ENCODE measurements at places on chromosomes 5 and 9.

DNA sequence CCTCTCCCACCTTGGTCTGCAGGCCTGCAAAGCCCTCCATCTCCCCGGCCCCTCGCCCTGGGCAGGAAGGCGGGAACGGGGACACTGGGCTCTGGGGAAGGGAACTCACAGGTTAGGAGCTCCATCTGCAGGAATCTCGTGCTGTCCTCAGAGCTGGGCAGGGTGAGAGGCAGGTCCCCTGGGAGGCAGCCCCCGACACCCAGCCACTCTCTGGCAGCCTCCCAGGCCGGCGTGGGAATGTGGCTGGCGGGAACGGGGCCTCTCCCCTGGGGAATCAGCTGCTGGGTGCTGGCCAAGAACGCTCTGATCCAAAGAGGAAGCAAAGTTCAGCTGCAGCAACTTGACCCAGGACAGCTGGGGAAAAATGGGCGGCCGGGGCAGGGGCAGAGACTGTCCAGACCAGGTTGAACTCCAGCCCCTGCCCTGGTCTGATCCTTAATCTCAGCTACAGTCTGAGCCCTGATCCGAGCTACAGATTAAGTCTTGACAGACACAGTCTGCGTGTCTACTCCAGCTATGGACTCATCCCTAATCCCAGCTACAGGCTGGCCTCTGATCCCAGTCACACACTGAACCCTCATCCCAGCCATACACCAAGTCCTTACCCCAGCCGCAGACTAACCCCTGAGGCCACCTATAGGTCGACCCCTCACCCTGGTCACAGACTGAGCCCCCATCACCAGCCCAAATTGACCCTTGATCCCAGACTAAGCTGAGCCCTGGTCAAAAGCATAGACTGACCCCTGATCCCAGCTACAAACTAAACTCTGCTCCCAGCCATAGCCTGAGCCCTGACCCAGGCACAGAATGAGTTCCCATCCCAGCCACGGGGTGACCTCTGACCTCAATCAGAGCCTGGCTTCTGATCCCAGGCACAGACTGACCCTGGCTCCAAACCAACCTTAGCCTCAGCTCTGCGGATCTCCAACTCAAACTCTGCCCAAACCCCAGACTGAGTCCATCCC is 37.3 kb upstream of the EGFL7 start:
- no peak for DNase-seq

GRCh38 chr5:150542933-150543445 is 35.1 kb downstream of the NDST1 start:
- DNase-seq: no peak

- no peak for DNase-seq
These were observed 895.1 kb downstream of the CDH9 start for GRCh38 chr5:26143259-26143658.

DNA sequence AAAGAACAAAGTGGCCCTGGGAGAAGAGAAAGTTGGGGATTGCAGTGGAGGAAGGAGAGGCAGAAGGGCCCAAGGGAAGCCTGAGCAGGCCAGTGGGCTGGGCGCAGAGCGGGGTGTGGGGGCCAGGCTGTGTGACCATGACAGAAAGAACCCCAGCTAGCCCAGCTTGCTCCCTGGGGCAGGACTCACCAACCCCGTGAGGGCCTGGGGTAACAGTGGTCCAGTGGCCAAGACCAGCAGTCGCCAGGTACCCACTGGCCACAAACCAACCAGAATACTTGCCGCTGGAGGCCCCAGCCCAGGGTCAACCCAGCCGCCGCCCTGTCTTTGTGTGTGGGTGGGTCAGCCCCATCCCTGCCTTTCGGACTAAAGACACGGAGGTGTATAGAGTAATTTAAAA is 146.5 kb downstream of the CACNA1B start:
- no peak for DNase-seq

- no peak for DNase-seq
These were observed 923.8 kb upstream of the CDH9 start for GRCh38 chr5:27962198-27962597.

DNA sequence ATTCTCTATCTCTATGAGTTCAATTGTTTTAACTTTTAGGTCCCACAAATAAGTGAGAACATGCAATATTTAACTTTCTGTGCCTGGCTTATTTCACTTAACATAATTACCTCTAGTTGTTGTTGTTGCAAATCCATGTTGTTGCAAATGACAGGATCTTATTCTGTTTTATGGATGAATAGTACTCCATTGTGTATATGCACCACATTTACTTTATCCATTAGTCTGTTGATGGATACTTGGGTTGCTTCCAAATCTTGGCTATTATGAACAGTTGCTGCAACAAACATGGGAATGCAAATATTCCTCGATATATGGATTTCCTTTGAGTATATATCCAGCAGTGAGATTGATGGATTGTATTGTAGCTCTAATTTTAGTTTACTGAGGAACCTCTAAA is 36.3 kb downstream of the MEGF9 start:
- no peak for DNase-seq

DNA sequence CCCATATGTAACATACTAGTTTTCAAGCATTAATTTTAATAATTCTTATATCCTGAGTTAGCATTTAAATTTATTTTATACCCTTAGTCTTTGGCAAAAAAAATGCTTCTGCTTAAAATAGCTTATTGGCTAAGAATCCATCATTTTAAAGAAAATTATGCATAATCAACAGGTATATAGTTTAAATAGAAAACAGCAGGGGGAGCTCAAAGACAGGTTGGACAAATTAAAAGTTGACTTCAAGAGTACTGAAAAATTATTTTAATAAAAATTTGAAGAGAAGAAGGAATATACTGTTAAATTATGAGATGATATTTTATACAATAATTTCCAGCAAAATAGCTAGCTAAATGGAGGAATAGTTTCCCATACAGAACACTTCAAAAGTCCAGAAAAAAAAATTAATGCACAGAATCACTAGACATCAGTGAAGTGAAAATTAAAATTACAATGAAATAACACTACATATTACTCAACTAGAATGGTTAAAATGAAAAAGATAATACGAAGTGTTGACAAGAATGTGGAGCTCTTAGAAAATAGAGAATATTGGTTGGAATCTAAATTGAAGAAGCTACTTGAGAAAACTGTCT is 387.1 kb downstream of the PDE4D start:
- no peak for DNase-seq

- DNase-seq: no peak
These were observed 1912.8 kb upstream of the NUDT12 start for GRCh38 chr5:105475401-105475800.

- no peak for DNase-seq
These were observed 5.9 kb downstream of the DPYSL3 start for GRCh38 chr5:147504011-147504410.

- DNase-seq: no peak
These were observed 17.8 kb downstream of the SERINC5 start for GRCh38 chr5:80238097-80238496.

GRCh38 chr9:15158064-15158463 is 149.0 kb downstream of the TTC39B start:
- DNase-seq: no peak

- no peak for DNase-seq
These were observed 21.0 kb upstream of the WWC1 start for GRCh38 chr5:168270476-168270875.

DNA sequence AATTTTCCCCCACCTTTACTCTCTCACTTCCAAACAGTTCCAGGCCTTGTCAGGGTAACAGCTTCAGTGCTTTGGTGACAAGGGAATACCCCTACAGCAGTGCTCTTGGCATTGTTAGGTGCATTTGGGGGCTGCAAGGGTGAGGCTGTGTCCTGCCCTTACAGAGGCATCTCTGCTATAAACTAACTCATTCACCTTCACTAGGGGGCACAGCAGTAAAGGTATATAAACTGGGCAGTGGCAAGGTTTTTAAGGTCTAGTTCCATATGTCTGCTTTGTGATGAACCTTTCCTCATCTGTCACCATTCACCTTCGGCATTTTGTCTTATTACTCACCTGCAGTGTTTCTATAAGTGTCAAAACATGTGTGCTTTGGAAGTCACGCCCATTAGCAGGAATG is 79.1 kb upstream of the GPR151 start:
- DNase-seq: no peak

GRCh38 chr5:34022121-34022705 is 14.4 kb upstream of the AMACR start:
- peak; percentile 45 for DNase-seq

GRCh38 chr5:118692811-118693342 is 295.5 kb downstream of the DTWD2 start:
- DNase-seq: no peak

- DNase-seq: no peak
These were observed 257.8 kb upstream of the TUSC1 start for GRCh38 chr9:25936031-25936430.

DNA sequence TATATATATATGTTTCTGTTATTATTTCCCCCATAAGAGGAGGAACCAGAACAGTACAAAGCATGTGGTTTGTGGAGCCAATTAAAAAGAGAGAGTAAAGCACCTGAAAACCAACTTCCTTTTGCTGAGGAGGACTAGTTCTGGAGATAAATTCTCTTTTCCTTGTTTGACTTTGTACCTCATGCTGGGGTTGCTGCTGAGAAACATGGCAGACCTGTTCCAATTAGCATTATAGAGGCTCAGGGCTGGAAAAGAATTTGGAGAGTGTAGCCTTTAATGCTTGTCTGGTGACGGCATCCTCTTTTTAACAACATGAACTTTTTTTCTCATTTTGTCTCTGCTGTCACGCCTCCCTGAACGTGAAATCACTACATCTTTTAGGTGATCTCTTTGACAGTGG is 32.8 kb upstream of the NMUR2 start:
- no peak for DNase-seq

- DNase-seq: no peak
These were observed 410.0 kb upstream of the ADAMTSL1 start for GRCh38 chr9:18063856-18064390.

DNA sequence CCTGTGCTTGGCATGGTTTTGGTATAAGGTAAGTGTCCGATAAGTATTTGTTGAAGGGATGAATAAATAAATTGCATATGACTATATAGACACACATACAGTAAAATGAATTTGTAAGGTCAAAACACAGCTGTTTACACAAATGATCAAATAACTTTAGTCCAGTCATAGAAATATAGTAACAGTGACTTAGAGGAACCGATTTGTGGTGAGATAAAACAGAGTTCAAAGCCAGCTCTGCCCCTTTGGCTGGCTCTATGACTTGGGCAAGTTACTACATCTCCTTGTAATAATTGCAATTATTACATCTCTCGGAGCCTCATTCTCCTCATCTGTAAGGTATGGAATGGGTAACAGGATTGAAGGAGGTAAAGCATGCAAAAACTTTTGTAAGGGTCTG is 384.0 kb downstream of the PLK2 start:
- DNase-seq: no peak

- DNase-seq: no peak
These were observed 97.1 kb upstream of the IFNE start for GRCh38 chr9:21579247-21579671.

DNA sequence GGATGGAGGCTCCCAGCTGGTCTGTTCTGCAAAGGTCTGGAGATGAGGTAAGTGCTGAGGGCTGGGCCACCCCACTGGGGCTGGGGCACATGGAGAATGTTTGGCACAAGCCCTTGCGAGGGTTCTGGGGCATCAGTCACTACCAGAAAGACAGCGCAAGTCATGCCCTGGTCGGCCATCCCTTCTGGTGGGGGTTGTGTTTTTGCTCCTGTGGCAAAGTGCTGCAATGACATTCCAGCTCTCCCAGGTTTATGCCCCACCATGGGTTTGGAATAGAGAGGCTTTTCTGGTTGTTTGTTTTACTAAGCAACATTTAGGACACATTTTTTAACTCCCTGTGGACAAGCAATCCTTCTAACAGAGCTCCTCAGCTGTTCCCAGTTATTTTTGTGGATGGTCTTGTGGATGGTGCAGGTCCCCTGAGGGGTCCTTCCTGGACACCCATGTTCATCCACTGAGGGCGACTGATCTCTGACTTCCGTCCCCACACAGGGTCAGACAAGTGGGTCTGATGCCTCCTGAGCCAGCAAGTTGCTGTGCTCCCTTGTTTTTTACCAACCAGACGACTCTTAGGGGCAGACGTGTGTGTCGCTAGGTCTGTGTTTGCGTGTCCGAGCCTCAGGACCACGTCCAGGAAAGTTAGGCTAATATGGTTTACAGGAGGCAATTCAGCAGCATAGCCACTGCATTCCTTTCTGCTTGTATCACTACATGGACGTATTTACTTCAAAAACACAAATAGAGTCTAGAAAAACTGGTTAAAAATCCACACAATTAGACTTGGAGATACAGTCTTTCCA is 64.9 kb upstream of the ECM2 start:
- no peak for DNase-seq

GRCh38 chr5:53643445-53643844 is 83.0 kb downstream of the NDUFS4 start:
- DNase-seq: no peak

GRCh38 chr5:8961219-8961618 is 584.7 kb downstream of the SEMA5A start:
- DNase-seq: no peak

DNA sequence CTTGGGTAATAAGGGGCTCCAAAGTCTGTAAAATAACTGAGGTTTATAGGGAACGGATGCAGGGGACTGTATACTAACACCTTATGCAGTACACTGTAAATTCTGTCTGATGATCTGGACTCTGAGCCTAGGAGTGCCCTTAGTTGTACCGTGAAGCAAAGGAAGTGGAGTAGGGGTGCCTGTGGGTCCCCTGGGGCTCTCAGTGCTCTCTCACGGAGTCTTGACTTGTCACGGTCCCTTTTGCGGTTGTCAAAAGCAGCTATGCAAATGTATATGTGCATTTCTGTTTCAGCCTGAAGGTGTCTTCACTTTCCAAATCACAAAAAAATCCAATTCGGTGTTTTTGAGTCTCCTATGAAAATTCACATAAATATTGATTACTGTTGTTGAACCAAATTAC is 17.8 kb downstream of the DMRT1 start:
- no peak for DNase-seq

GRCh38 chr9:36504156-36504555 is 68.5 kb upstream of the MELK start:
- no peak for DNase-seq

GRCh38 chr9:69971643-69972449 is 71.8 kb upstream of the MAMDC2 start:
- DNase-seq: peak; percentile 66

- no peak for DNase-seq
These were observed 2.0 kb upstream of the ZNF622 start for GRCh38 chr5:16467363-16468219.

- DNase-seq: no peak
These were observed 159.5 kb downstream of the BAAT start for GRCh38 chr9:101225271-101225670.

- no peak for DNase-seq
These were observed 2.3 kb downstream of the DNLZ start for GRCh38 chr9:136361047-136361753.

GRCh38 chr5:74626386-74627222 is 13.9 kb downstream of the ENC1 start:
- DNase-seq: no peak

DNA sequence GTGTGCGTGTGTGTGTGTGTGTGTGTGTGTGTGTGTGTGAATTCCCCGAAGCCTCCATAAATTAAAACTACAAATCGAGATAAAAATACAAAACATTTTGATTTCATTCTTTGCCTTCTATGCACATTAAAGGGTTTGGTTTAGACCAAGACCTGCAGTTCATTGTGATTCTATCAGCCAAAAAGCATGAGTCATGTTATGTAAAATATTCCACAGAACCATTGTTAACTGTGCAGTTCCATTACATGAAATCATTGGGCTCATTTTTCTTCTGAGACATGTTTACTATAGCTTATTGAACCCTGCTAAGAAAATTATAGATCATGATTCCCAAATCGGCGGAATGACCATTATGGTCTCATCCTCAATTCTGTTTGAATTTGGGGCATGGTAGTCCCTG is 11.7 kb downstream of the CAVIN4 start:
- no peak for DNase-seq

- DNase-seq: no peak
These were observed 14.6 kb downstream of the IPPK start for GRCh38 chr9:92655366-92655765.

GRCh38 chr5:138602371-138603000 is 27.3 kb upstream of the HSPA9 start:
- DNase-seq: no peak
